ENCODE measurements at places on chromosomes 2 and 18.

DNA sequence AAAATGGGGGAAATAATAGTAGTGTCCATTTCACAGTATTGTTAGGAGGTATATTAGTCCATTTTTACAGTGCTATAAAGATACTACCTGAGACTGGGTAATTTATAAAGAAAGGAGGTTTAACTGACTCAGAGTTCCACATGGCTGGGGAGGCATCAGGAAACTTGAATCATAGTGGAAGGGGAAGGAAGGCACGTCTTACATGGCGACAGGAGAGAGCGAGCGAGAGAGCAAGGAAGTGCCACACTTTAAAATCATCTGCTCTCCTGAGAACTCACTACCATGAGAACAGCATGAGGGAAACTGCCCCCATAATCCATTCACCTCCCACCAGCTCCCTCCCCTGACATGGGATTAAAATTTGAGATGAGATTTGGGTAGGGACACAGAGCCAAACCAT, 23.4 kb downstream of the MGAT5 start:
- DNase-seq, result no peak

DNA sequence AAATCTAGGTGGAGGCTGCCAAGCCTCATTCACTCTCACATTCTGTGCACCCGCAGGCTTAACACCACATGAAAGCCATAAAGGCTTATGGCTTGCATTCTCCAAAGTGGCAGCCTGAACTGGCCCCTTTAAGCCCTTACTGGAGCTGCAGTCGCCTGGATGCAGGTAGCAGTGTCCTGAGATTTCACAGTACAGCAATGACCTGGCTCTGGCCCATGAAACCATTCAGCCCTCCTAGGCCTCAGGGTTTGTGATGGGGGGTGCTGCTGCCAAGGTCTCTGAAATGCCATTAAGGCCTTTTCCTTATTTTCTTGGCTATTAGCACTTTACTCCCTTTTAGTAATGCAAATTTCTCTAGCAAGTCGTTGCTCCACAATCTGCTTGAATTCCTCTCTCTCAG, 48.6 kb downstream of the RNMT start:
- no peak for DNase-seq

GRCh38 chr2:72931280-72931910, 14.1 kb downstream of the EMX1 start:
- no peak for DNase-seq

DNA sequence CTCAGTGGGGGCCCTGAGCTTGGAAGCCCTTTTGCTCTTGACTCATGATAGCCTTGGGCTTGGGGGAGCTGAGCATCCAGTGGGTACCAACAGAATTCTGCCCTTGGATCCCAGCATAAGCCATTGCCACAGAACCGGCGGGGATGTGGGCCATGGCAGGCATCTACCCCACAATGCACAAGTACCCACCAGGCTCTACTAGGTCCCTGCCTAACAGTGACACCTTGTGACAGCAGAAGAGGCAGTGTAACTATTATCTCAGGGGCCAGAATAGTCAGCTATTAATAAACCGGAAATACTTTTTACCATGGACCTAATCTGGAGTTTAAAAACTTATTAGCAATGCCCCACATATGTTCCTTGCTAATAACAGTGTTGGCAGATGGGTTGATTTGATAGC, 397.2 kb downstream of the TMEM182 start:
- DNase-seq, result no peak

- no peak for DNase-seq
These were observed 345.9 kb downstream of the TSN start for GRCh38 chr2:122101319-122101718.

- no peak for DNase-seq
These were observed 65.4 kb upstream of the ST3GAL5 start for GRCh38 chr2:85954192-85954589.

- no peak for DNase-seq
These were observed 15.5 kb downstream of the LAMA1 start for GRCh38 chr18:7102131-7102530.

DNA sequence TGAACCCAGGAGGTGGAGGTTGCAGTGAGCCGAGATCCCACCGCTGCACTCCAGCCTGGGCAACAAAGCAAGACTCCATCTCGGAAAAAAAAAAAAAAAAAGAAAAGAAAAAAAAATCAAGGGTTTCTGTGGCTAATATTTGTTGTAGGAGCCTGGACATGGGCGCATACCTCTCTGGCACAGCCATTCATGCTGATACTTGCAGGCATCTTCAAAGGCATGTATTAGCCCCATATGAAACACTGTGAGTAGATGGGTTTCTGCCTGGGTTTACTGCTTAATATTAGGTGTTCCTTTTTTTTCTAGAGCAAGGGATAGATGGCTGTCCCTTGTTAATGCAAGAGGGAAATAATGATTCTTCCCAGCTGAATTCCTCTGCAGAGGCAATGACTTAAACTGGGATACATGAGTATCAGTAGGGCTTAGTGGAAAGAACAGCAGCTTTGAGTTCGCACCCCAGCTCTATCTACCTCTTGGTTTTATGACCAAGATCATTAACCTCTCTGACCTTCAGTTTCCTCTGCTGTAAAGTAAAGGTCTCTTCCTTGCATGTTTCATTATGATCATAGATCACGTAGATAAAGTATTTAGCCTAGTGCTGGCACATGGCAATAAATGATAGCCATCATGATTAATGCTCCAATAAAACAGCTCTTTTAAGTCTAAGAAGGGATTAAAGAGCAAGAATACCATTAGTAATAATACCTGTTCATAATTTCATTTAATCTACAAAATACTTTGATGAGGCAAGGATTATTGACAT, 4.5 kb upstream of the ATL2 start:
- no peak for DNase-seq

- DNase-seq, result no peak
These were observed 186.5 kb upstream of the RASGRP3 start for GRCh38 chr2:33289961-33290360.

DNA sequence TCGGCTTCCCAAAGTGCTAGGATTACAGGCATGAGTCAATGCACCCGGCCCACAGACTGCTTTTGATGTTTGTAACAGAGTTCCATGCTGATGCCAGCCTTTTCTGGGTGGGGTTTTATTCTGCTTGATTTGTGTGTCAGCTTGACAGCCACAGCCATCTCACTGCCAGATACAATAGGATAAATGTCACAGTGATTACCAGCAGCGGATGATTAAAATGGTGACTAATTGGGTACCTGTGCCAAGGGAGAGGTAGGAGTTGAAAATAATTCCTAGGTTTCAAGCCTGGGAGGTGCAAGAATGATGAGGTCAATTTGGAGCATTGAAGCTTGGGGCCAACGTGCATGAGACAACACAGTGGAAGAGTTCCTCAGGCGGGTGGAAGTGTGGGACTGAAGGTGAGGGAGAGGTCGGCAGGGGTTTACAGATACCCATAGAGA, 39.4 kb downstream of the SH2D6 start:
- no peak for DNase-seq

DNA sequence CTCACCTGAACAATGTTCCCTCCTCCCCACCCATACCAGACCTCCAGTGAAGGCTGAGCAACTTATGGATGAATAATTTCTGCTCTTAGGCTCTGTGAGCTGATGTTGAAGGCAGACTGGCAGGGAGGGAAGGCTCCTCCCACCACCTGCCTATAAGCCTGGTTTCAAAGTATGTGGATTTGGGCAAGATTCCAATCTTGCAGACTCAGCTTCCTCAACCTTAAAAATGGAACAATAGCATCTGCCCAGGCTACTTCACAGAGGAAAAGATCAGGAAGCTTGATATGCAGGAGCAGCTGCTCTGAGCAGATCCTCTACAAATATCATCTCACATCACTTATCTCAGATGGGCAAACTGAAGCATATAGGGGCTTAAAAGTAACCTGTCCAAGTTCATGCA, 112.2 kb downstream of the ZFP36L2 start:
- no peak for DNase-seq

- DNase-seq, result no peak
These were observed 43.1 kb downstream of the TTN start for GRCh38 chr2:178764097-178764496.

- no peak for DNase-seq
These were observed 43.0 kb downstream of the CENPO start for GRCh38 chr2:24836206-24836605.

DNA sequence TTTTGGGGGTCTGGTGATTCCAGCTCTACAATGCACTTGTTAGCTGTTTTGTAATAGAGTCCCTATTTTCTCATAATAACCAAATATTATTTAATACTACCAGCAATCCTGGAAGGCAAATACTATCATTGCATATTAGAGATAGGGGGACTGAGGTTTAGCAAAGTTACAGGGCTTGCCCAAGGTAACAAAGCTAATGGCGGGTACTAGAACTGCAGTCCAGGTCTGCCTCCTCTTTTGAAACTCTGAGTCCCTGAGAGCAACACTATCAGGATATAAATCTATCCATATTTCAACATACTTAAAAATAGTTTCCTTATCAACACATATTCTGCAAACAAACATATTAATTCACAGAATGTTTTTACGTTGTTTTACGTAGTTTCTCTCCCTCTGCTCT, 235.5 kb upstream of the ACVR2A start:
- no peak for DNase-seq

GRCh38 chr2:135913727-135914365, 37.6 kb upstream of the MCM6 start:
- DNase-seq, result no peak

- no peak for DNase-seq
These were observed 3.2 kb downstream of the TBC1D8 start for GRCh38 chr2:101147971-101148370.

DNA sequence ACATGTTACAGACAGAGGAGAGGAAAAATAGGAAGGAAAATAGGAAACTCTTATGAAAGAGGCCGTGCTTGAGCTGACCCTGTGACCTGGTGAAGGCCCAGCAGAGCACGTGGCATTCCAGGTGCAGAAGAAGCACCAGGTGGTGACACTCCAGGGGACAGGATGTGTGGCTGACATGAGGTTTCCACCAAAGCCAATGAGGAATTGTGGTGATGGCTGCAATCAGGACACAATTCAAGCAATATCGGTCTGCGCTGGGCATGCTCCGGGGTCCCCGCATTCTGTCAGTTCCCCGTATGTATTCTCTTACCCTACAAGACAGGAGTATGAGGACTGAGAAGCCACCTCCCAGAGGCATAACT, 504.2 kb downstream of the EIPR1 start:
- DNase-seq, result no peak

GRCh38 chr2:73134471-73134870, 21.7 kb upstream of the RAB11FIP5 start:
- DNase-seq, result no peak

DNA sequence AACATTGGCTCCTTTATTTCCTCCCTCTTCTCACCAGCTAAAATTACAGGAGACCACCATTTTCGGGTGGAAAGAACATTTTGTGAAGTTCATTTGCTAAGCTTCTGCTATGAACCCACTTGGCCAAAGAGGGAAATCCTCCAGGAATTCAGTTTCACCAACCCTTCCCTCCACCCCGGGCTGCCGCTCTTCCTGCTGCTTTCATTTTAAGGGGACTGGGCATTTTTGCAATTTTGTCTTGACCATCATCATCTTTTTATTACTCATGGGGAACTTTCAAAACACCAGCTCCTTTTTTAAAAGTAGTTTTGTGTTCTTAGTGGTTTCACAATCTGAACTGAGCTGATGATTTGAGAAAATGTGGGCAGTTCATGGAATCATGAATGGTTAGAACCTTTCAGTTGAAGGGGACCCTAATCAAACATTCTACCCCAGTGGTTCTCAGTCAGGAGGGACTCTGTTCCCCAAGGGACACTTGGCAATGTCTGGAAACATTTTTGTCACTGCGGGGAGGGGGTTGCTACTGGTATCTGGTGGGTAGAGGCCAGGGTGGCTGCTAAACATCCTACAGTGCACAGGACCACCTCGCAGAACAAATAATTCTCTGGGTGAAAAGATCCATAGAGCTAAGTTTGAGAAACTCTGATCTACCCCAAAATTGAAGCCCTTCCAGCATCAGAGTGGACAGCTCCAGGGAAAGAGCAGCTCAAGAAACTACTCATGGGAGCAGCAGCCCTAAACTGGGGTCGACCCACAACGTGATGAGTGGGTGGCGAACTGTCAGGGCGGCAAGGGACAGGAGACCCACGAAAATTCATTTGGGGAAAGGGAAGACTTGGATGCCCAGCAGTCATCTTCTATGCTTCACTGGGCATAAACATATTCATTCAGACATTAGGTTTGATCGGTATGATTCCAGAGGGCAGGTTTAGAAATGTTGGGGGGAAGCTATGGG, 92.9 kb downstream of the ACKR3 start:
- no peak for DNase-seq

- DNase-seq, result no peak
These were observed 69.3 kb downstream of the TTC27 start for GRCh38 chr2:32697156-32697555.

DNA sequence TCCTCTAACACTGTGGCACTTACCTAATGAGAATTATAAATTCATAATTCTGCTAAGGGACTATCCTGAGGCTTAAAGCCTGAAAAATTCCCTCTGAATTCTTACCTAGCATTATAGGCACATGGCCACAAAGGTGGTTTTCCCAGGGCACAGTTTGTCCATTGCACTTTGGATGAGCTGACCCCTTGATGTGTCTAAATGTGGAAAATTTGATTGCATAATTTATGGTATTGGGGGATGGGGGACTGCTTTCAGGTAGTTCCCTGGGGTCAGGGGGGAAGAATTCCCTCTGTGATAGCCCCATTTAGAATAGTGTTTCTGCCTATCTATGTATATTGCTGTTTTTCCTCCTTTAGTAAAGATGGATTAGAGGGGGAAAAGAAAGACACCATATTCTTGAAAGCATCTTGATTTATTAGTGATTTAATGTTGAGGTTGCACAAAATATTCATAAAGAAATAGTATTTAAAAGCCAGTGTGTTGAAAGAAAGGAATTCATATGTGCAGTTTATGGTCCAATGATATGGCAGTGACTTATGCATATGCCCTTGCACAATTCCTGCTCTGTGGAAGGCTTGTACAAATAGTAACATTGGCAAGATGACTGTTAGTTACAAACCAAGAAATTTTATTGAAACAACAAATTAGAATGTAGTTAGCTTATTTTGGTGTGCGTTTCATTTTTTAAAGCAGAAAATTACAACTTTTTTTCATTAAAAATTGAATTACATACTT, 8.7 kb upstream of the HTR2B start:
- DNase-seq, result no peak

- DNase-seq, result no peak
These were observed 62.3 kb upstream of the ZFP36L2 start for GRCh38 chr2:43288417-43289305.

DNA sequence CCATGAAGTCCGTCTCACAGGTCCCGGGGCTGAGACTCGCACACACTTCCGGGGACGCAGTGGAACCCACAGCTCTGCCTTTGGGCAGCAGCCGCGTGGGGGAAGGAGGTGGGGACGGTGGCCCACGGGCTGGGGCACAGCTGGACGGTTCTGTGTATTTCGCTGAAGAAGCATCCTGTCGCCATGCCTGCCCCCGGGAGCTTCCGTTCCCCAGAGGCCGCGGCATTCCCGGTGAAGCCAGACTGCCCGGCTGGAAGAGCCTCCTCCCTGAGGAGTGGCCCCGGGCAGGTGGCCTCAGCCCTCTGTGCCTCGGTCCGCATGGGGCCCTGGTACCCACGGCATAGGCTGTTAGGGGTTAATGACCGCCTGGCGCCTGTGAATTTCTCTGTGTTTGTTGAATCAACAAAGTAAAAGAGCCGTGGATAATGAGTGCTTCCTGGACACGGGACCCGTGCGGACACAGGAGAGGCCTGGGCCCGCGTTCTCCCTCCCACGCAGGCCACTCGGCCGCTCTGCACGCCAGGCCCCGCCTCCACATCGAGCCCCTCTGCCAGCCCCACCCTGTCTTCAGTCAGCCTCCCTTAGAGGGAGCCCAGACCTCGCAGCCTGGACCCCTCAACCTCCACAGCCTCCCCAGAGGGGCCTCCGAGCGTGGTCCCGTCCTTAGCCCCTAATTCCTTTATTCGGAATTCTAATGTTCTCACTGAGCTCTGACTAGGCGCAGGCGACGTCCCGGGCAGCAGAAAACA, 51.0 kb downstream of the KCNG2 start:
- DNase-seq, result no peak

- no peak for DNase-seq
These were observed 5.3 kb upstream of the RPL37A start for GRCh38 chr2:216493334-216493685.

Measured in T-helper 1 cell (primary cell).